Activated effector memory CD4-positive, alpha-beta T cell treated with Interleukin-2 at 50 U/mL for 16 hours (primary cell): ENCODE measurements at places on chromosomes 2 and 18.

DNA sequence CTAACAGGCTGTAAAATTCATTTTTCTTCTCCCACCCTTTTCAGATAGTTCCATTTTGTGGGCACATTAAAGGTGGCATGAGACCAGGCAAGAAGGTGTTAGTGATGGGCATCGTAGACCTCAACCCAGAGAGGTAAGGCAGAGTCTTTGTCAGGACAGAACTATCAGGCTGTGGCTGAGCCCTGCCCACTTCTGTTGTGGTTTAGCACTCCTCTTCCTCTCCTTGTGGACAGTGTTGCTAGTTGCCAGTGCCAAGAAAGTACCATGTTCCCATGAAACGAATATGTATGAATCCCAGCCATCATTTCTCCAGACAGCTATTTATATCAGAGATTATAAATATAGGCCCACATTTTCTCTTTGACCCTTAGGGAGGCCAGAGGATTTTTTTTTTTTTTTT is 1.6 kb downstream of the LGALSL start:
- no peak for DNase-seq

GRCh38 chr2:143501106-143501676 is 372.0 kb downstream of the ARHGAP15 start:
- no peak for DNase-seq

DNA sequence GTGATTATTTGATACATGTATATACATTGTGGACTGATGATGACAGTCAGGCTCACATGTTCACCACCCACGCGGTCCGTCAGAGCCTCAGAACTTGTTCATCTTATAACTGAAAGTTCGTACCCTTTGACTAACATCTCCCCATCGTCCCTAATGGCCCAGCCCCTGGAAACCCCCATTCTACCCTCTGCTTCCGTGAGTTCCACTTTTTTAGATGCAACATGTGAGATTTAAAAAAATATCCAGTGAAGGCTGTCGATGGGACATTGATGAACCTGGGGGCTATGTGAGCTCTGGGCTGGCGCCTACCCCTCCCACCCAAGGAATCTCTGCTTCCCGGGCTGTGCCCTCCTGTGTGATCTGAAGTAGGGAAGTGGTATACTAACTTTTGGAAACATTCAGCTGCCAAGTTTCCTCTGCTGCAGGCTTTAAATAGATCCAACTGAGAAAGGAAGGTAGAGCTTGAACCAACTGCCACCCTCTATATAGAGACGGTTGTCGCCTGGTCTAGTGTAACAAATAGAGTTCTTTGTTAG is 163.8 kb downstream of the FAM210A start:
- DNase-seq, result no peak

GRCh38 chr18:42437646-42438045 is 482.6 kb downstream of the PIK3C3 start:
- DNase-seq, result no peak

DNA sequence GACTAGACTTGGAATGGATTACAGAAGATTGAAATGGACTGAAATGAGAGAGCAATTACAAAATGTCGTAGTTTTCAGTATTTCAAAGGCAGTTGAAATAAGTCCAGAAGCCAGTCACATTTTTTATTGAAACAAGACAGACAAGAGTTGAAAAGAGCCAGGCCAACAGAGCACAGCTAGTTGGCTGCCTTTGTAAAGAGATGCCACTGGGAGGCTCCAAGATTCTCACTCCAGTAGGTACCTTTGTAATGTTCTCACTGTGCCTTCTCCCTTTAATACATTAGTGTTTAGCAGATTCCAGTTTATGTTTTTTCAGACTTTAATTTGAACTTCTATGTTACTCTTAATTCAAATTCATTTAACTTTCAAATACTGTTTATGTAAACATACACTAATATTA is 234.8 kb downstream of the DSEL start:
- DNase-seq, result no peak

- no peak for DNase-seq
Observed at GRCh38 chr2:178211943-178212342, 17.6 kb downstream of the OSBPL6 start.

DNA sequence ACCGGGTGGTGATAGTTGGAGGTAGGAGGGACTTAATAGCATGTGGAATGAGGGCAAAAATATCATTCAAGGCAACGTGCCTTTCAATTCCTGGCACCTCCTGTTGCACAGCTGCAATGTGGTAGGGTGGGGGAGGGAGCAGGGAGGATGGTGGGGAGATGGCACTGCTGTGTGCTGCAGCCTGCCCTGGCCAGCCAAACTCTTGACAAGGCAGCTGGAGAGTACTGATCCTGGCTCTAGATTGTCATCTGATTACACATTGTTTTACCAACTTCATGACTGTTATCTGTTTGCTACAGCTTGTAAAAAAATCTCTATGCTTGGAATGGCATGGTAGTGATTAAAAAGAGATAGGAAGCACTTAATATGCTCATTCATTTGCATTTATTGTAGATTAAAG is 47.7 kb downstream of the PLCL1 start:
- no peak for DNase-seq

- no peak for DNase-seq
Observed at GRCh38 chr2:96249654-96250053, 16.1 kb downstream of the TMEM127 start.

DNA sequence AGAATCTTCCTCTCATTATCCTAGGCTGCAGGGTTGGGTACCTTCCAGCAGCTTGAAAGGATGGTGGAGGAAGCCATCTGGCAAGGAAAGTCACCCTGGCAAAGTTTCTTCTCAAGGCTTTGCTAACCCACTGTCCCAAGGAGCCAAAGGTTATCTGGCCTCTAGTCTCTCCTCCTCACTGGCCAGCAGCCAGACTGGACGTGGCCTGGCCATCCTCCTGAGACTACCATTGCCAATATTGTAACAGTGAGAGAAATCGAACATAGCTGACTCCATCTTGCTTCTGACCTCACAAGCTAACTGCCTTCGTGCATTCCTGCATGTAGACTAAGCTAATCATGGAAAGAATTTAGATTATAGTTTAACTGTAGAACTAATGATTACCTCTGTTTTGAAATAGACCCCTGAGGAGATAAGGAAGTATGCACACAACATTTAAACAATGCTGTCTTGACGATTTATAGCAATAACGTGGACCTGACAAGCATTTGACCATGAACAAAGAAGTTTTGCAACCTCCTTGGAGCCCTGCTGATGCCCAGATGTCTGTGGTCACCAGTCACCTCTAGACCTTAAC is 7.8 kb upstream of the ANXA4 start:
- no peak for DNase-seq

DNA sequence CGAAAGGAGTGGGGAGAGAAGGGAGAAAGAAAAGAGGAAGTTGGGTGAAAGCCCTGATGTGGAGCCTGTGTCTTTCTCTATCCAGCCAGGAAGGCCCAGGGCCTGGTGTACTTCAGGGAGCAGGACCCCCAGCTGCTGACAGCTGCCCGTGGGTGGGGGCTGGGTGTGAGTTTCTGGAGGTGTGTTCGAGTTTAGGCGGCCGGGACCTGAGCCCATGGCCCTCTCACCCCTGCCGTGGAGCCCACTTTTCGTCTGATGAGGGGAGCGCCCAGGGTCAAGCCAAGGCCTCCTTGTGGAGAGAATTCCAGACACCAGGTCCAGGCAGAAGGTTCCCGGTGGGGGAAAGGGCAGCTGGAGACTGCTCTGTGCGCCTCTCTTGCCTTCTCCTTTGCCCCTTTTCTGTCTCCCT is 2.2 kb downstream of the SIX3 start:
- no peak for DNase-seq

GRCh38 chr2:59674100-59674499 is 879.4 kb downstream of the BCL11A start:
- DNase-seq, result no peak

GRCh38 chr2:72573232-72573631 is 252.6 kb downstream of the EXOC6B start:
- no peak for DNase-seq
